ENCODE measurements at places on chromosomes 6 and 20.
A peak's percentile ranks its signal among the peaks of the same experiment; 100 is the strongest.

DNA sequence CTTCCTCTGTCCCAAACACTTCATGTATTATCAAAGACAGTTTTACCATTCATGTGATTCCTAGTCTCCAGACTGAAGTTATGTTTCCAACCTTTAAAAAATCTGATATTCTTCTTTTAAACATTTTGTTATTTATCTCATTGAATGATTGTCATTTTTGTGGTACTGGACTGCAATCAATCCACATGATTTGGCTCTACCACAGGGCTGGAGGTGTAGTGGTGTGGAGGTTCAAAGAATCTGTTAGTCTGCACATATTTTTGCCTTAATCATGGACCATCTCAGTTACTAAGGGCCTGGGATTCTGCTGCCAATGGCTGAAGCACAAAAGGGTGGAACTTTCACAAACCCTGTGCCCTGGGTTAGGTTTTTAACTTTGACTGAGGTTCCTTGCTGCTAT, 164.1 kb upstream of the JAG1 start:
- DNase-seq, result no peak

- DNase-seq, result no peak
These were observed 26.9 kb upstream of the LRRC1 start for GRCh38 chr6:53767941-53768340.

- peak; percentile 46 for DNase-seq
These were observed 129.2 kb upstream of the PRND start for GRCh38 chr20:4592316-4593148.

GRCh38 chr6:55456016-55456415, 123.0 kb downstream of the HMGCLL1 start:
- peak; percentile 4 for DNase-seq

GRCh38 chr6:53216301-53216700, 67.7 kb upstream of the GCM1 start:
- DNase-seq, result no peak

- peak; percentile 45 for DNase-seq
These were observed 157.5 kb downstream of the ADGRG6 start for GRCh38 chr6:142459271-142459670.

GRCh38 chr6:107991772-107992550, 34.0 kb upstream of the SEC63 start:
- DNase-seq, result no peak

DNA sequence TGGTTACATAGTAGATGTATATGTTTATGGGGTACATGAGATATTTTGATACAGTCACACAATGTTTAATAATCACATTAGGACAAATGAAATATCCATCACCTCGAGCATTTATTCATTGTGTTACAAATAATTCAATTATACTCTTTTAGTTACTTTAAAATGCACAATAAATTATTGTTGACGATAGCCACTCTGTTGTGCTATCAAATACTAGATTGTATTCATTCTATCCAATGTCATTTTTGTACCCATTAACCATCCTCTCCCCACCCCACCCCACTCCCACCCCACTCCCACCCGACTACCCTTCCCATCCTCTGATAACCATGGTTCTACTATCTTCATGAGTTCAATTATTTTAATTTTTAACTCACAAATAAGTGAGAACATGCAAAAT, 585.4 kb downstream of the CDH26 start:
- DNase-seq, result no peak

DNA sequence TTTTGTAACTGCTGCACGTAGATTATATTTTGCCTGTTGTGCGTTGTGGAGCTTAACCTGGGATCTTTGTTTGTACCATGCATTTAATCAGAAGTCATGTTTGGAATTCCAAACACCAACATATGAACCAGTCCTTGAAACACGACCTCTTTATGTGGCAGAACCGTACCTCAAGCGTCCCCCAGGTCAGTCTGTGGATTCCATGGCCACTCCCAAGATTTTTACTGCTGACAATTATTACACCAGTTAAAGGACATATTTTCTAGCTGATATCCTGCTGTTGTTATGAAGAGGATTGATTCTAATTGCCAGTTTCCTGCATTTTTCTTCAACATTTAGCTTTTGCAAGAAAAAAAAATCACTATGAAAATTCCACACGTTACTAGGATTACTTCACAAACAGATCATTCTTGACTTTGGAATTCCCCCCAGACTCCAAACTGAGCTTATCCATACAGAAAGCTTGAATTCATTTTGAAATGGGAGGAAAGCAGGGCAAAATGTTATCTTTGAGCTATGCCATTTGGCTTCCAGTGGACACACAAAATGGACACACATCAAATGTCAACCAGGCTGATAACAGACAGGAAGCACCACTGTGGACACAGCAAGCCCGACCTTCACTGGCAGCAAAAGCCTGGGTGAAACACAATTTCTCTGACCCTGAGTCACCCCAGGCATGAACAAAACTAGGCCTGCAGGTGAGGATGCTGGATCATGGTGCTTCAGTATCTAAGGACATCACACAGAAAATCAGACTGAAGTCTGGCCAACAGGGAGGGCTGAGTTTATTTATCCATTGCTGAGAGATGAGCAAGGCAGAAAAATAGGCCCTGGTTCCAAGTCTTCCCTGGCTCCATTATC, 542.9 kb upstream of the JAG1 start:
- DNase-seq, result peak; percentile 85

GRCh38 chr20:50277064-50277415, 86.4 kb downstream of the CEBPB start:
- no peak for DNase-seq

DNA sequence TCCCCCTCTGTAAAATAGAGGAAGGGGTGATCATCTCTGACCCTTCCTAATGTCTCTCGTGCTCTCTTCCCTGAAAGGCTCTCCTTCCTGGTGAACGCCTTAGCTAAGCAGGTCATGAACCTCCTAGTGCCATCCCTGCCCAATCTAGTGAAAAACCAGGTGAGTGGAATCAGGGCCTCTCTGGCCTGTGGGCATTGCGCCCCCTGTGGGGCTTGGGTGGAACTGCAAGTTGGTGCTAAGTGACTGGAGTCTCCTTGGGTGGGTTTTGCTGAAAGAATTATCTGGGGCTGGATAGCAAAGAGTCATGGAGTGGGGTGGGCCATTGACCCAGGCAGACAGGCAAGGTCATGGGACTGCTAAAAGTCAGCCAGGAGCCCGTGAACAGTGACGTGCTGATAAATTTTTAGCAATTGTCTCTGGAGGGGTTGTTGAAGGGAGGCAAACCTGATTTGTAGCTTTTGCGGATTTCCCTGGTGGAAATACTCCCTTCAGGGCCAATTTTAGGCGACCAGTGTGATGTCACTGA, 8.9 kb downstream of the BPIFB1 start:
- DNase-seq, result peak; percentile 6

GRCh38 chr6:1381481-1382330, 7.7 kb upstream of the FOXF2 start:
- DNase-seq, result peak; percentile 22

DNA sequence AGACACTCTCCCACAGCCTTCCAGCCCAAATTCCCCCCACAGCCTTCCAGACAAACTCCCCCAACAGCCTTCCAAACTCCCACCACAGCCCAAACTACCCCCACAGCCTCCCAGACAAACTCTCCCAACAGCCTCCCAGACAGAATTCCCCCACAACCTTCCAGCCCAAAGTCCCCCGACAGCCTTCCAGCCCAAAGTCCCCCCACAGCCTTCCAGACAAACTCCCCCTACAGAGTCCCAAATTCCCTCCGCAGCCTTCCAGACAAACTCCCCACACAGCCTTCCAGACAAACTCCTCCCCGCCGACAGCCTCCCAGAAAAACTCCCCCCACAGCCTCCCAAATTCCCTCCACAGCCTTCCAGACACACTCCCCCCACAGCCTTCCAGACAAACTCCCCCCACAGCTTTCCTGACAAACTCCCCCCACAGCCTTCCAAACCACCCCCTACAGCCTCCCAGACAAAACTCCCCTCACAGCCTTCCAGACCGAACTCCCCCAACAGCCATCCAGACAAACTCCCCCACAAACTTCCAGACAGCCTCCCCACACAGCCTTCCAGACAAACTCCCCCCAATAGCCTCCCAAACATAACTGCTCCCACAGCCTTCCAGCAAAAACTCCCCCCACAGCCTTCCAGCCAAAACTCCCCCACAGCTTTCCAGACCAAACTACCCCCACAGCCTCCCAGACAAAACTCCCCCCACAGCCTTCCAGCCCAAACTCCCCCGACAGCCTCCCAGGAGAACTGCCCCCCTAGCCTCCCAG, 38.0 kb upstream of the SYNDIG1 start:
- DNase-seq, result no peak

GRCh38 chr6:7048894-7049293, 58.9 kb upstream of the RREB1 start:
- no peak for DNase-seq

DNA sequence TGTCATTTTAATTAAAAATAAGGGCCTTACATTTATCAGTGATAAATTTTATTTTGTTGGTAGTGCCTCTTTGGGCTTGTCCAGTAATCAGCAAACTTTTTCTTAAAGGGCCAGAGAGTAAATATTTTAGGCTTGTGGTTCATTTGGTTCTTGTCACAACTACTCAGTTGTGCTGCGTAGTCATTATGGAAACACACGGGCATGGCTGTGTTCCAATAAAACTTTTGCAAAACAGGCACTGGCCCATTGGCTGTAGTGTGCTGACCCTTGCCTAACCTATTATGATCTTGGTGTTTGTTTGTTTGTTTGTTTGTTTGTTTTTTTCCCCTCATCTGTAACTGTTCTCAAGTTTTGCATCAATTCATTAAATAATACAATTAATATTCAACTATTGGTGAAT, 19.4 kb downstream of the TBPL1 start:
- DNase-seq, result no peak

GRCh38 chr6:5202941-5203340, 57.8 kb downstream of the LYRM4 start:
- no peak for DNase-seq

GRCh38 chr6:41577356-41578216, 31.4 kb downstream of the FOXP4 start:
- peak; percentile 54 for DNase-seq

- DNase-seq, result no peak
These were observed 31.3 kb downstream of the CST9L start for GRCh38 chr20:23537030-23537429.

GRCh38 chr6:165884813-165885765, 222.0 kb upstream of the PDE10A start:
- DNase-seq, result peak; percentile 68

GRCh38 chr6:55696041-55696440, 117.0 kb upstream of the HMGCLL1 start:
- DNase-seq, result no peak

DNA sequence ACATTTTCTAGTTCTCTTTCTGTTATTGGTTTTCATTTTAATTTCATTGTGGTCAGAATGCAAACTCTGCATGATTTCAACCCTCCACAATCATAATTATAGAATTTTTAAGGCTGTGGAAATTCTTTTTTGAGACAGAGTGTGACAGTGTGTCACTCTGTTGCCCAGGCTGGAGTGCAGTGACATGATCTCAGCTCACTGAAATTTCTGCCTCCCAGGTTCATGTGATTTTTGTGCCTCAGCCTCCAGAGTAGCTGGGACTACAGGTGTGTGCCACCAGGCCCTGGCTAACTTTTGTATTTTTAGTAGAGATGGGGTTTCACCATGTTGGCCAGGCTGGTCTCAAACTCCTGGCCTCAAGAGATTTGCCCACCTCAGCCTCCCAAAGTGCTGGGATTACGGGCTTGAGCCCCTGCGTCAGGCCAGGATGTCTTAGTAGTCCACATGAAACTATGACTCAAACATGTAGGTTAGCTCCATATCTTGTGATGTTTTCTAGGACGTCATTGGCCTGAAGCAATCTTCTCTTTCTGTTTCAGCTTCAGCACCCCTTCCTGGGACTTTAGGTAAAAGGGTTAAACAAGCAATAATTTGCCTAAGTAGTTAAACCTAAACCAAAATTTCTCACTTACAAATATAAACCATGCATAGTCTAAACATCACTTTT, 47.4 kb upstream of the SAMD3 start:
- DNase-seq, result no peak

DNA sequence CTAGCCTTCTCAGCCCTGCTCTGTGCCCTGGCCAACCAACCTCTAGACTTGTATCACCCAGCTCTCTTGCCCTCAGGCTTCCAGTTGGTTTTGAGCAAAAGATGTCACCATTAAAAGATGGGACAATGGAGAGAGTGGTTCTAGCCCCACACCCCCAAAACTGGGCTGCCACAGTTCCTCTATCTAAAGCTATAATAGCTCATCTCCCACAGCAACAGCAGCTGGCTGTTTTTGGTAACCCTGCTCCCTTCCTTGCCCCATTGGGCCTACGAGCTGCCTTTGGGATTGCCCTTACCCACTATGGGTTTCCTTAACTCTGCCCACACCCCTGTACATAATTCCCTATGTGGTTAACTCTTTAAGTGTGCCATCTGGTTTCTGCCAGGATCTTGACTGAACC, 7.6 kb upstream of the SRSF3 start:
- no peak for DNase-seq

GRCh38 chr6:66496659-66497058, 789.6 kb upstream of the EYS start:
- DNase-seq, result peak; percentile 19

- no peak for DNase-seq
These were observed 25.3 kb downstream of the NOL4L start for GRCh38 chr20:32559753-32560380.

- no peak for DNase-seq
These were observed 101.9 kb downstream of the NFATC2 start for GRCh38 chr20:51440589-51440988.

DNA sequence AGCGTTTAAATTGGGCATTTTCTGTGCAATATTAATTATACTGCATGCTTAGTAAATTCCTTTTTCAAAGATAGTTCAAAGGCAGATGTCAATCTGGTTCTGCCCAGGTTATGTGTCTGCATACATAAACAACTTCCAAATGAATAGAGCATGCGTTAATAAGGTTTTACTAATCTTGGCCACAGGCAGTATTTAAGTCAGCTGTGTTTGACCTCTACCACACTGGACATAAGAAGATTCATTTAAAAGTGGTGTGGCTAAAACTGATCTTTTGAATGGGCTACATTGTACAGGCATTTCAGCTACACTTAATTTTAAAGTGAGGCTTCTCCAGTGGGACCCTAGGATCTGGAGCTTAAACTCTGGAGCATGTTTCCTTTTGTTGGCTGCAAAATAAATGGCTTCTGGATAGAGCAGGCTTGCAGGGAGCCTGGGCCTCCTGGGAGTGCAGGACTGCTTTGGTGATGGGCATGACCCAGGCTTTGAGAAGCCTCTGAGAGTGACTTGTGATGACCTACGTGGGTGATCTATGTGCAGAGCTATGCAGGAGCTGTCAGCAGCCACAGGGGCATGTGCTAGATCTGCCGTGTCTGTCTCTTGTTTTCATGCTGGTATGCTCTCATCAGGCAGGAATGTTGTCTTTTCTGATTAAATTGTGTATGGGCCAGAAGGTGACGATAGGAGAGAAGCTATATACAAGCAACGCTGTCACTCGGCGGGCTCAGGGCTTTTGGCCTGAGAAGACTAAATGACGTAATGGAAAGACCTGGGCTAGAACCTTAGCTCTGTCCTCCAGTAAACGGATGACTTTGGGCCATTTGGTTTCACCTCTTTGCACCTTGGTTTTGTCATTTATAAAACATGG, 331.2 kb downstream of the QKI start:
- DNase-seq, result peak; percentile 99

GRCh38 chr6:131843768-131844167, 35.9 kb downstream of the ENPP1 start:
- DNase-seq, result no peak
